Epithelial cell of proximal tubule (primary cell): ENCODE measurements at places on chromosomes 3 and 15. TPM values are rescaled to one million over a fixed set of nuclear protein-coding genes. Genes with fewer than 3 reads are reported as not detected.

- no peak for DNase-seq
These were observed 34.8 kb upstream of the PFN2 start for GRCh38 chr3:150005243-150006112.

TRAT1 gene
- total RNA-seq = not detected in 2 replicates

GRCh38 chr3:45120359-45121158, 25.6 kb downstream of the CDCP1 start:
- DNase-seq = no peak

- DNase-seq = no peak
These were observed 103.1 kb downstream of the THSD4 start for GRCh38 chr15:71218272-71218805.

DNA sequence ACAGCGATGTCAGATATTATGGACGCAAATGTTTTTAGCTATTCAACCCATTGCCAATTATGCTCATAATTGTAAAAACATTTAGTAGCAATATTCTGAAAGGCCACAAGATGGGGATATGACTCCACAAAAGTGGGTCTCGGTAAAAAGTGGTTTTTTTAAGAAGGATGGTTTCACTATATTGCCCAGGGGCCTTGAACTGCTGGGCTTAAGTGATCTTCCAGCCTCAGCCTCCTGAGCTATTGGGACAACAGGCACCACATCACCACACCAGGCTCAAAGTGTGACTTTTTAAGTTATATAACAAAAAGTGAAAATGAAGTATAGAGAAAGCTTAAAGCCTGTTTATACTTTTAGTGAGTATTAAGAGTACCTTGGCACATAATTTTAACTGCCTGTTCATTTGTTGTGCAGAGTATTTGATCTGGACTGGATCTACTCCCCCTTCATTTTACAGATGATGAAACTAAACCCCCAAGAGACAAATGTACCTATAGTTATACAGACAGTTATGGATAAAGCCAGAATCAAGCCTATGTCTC, 9.4 kb downstream of the NAA50 start:
- no peak for DNase-seq

DNA sequence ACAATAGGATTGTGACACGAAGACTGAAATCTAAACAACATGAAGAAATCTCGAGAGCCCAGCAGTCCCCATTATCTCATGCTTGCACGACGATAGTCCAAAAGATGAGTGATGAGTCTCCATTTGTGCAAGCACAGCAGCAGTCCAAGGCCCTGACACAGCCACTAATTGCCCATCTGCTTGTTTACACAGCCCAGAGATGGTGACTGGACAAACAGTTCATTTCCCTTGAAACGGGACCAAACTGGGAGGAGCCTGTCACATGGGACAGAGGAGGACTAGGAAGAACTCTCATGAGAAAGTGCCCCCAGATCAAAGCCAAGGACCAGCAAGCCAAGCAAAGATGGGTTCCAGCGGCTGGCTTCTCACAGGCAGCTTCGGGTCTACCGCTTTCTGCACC, 121.0 kb downstream of the GREM1 start:
- DNase-seq = no peak

DNA sequence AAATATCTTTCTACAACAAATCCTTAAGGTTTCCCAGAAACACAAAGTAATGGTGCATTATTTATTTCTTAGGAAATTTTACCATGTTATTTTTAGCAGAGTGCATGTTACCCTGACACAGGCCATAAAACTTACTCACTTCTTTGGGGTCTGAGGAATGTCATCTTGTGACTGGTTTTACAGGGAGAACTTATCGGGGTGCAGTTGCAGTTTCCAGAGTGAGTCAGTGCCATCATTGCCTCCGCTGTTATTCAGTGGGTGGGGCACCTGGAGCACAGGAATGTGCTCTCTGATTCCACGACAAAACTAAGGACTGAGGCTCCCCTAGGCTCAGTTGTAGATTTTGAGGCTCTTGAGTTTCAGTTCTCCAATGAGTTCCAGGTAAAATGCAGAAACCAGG, 11.1 kb upstream of the GREM1 start:
- no peak for DNase-seq

DNA sequence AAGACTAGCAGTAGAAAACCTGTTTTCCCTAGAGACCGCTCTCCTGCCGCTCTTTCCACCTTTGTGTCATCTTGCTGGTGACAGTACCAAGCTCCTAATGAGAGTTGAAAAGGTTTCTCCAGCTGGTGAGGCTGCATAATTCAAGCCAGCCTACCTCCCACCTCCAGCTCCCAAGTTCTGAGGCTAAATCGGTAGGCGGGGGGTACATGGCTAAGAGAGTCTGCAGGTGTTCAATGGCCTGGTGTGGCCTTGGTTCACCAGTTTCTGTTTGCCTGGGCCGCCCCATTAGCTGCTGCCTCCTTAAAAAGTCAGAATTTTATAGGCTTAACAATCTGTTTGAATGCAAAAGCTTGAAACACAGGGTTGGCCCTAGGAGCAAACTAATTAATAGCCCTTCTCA, 262.8 kb downstream of the SLCO3A1 start:
- DNase-seq = no peak

SEC22C gene
- 40.8 and 60.0 TPM in 2 replicates for total RNA-seq
